ENCODE measurements at places on chromosomes 1 and 21.

DNA sequence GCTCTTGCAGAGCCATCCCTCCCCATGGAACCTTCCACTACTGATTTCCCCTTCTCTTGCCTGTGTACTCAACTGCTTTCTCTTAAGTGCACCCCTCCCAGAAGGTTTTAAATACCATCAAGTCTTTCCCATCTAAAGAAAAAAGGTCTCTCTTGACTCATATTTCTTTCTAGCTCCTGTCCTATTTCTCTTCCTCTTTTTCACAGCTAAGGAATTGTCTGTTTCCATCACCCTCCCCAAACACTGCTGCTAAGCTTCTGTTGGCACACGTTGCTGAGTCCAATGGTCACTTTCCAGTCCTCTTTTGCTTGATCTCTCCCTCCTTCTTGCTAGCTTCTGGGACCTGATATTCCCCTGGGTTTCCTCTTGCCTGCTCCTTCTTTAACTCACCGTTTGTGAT is 13.3 kb upstream of the GNL2 start:
- no peak for DNase-seq

DNA sequence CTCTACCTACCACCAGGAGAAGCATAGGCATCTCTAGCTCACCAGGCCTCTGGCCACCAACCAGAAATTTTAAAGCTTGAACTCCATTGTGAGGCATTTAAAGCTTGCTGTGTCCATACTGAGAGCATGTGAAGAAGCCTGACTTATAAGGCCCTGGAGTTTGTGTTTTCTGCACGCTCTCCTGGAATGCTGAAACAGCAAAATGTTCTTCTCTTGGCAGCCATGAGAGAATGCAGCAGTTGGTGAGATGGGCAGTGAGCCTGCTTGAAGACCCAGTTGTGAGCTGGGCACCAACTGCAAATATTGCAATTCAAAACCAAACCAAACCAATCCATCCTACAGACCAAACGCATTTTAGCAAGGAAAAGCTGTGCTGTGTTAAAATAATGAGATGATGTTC is 170.0 kb upstream of the IVNS1ABP start:
- no peak for DNase-seq

- DNase-seq, result no peak
Measured at GRCh38 chr1:101435831-101436511, 199.2 kb downstream of the S1PR1 start.

DNA sequence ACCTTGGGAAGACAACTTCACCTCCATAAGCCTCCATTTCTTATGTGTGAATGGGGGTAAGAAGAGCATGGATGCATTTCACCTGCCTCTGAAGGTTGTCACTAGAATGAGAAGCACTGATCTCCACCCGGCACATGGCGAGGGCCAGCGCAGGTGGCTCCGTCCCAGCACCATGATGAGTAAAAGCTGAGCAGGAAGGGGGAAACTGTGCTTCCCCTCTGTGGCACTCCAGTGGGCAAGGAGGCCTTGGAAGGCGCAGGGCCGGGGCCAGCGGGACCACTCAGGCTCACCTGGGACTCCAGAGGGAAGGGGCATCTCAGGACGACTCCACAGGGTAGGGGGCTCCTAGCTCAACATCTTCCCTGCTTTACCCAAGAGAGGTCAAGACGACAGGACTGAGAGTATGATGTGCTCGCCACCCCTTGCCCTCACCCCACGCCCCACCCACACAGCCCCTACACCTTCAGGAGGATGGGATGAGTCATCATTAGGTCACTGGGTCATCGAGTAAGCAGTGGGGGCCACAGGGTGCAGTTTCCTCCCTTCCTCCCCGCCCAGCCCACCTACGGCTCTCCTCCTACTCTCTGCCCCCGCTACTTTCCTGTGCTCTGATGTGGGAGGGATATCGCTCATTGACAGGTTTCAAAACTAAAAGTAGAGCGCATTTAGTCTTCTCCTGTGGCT is 112.1 kb downstream of the HIVEP3 start:
- DNase-seq, result peak; percentile 44

DNA sequence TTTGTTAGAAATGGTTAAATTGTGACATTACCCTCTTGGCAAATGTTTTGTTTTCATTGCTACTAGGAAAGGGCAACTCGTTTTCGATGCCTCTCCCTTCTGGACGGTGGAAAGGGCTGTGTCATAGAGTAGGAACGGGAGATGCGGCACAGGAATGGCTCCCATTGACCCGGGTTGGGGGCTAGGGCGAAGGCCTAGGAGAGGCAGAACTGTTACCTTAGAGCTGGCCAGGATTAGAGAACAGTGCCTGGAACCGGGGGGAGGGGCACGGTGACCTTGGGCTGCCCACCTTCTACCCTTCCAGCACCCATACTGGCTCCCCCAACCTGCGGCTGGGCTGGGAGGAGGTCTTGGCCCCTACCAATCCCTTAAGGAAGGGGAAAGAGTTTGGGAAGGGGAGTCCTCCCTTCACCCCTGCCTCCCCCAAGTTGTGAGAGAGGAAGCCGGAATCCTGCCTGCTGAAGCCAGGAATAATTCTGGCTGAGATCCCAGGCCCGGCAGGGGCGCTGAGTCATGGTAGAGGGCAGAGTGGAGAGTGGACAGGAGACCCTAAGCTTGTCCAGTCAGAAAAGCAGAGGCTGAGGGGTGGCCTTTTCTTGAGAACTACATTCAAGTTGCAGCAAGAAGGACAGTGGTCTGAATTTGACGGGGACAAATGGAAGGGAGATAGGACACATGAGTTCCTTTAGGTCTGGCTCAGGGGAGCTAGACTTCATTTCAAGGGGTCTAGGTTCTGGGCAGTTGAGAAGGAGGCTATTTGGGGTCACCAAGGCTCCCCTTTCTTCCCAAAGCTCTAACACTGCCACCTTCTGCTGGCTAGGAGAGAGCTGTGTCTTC is 8.2 kb downstream of the LMNA start:
- DNase-seq, result no peak

- no peak for DNase-seq
Measured at GRCh38 chr1:21385022-21385421, 54.9 kb upstream of the NBPF3 start.

DNA sequence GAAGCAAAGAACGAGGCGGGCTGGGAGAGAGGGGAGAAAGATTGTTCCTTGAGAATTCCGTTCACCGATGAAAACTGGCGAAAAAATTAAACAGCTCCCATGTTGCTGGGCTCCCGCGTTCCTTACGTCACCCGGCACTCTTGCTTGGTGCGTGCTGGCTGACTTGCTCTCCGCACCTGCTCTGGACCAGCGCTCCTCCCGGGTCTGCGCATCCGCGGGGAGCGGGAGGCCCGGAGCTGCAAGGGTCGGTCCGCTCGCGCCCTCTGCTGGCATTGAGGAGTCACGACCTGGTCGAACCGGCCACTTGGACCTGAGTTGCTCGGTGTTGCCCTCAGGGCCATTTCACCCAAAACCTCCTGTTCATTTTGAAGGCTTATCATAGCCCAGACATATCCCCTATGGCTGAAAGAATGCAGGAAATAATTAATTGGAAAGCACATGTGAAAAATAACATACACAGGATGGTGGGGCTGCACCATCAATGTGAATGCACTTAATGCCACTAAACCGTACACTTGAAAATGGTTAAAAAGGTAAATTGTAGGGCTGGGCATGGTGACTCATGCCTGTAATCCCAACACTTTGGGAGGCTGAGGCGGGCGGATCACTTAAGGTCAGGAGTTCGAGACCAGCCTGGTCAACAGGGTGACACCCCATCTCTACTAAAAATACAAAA is 98.9 kb upstream of the BACE2 start:
- DNase-seq, result peak; percentile 57

GRCh38 chr1:161216945-161217712 is 2.0 kb downstream of the FCER1G start:
- DNase-seq, result no peak

DNA sequence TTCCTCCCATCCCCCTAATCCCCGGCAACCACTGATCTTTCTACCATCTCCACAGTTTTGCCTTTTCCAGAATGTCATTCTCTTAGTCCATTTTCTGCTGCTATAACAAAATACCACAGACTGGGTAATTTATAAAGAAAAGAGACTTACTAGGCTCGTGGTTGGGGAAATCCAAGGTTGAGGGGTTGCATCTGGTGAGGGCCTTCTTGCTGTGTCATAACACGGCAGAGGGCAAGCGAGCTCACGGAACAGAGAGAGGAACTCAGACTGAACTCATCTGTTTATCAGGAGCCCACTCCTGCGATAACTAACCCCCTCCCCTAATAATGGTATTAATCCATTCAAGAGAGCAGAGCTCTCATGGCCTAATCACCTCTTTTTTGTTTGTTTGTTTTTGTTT is 52.0 kb downstream of the RUNX3 start:
- DNase-seq, result no peak

- no peak for DNase-seq
Measured at GRCh38 chr1:55150880-55151588, 64.1 kb downstream of the USP24 start.
